ENCODE measurements at places on chromosomes 2 and 18.

DNA sequence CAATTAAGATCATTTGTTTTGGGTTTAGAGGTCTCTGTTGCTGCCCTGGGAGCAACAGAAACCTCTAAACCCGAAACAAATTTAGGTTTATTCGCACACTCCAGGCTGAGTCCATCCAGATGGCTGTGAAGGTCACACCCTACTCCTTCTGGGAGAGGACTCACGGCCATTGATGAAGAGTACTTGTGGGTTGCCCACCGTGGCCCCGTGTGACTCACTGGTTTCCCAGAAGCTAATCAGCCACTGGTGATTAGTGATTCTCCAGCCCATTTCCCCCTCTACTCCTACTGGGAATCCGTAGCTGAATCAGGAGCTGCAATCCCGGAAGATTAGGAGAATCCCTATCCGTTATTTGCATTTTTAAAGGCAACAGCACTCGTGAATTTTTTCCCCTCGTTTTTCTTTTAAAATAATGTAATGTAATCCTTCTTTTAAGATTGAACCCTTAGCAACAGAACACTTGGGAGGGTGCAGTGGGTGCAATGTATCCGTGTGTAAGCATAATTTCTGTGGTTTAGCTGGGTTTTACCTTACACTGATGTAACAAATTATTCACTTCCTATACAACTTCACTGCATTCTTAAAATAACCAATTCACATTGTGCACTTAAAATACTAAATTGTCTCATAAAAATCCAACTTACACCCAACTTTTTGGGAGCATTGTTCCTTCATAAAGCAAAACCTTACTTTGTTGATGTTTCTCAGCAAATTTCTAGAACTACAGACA is 27.5 kb upstream of the EPAS1 start:
- DNase-seq: peak; percentile 69

GRCh38 chr2:85635011-85635410 is 19.0 kb downstream of the USP39 start:
- DNase-seq: no peak

DNA sequence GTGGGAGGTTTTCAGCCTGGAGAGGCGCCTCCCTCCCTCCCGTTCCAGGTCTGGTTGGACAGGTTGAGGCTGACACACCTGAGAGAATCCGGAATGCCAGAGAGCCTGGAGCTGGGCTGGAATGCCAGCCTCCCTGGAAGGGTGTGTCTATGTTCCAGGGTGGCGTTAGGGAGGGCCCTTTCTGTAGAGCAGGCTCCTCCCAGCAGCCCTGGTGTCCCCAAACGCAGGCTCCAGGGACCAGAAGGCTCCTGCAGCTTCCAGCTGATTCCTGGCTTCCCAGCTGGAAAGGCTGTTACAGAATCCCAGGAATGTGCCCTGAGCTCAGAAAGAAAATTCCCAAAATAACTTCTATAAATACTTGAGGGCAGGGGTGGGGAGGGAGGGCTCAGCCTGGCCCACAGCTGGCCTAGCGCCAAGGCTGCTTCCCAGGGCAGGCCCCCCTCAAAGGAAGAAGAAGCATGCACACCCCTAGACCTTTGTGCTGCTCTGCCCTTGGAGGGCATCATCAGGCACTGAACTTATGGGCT is 85.4 kb downstream of the STPG4 start:
- no peak for DNase-seq

DNA sequence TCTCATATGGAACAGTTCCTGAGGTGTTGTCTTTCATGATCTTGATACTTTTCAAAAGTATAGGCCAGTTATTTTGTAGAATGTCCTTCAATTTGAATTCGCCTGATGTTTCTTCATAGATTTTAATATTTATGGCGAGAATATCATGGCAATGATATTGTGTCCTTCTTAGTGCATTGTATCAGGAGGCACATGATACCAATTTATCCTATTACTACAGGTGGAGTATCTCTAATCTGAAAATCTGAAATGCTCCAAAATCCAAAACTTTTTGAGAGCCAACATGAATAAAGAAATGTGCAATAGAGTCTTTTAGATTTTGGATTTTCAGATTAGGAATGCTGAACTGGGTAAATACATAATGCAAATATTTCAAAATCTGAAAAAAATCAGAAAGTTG is 216.6 kb upstream of the LYPD1 start:
- no peak for DNase-seq

GRCh38 chr2:58447586-58447985 is 206.5 kb upstream of the FANCL start:
- no peak for DNase-seq

GRCh38 chr2:71611247-71611646 is 157.9 kb downstream of the DYSF start:
- no peak for DNase-seq

DNA sequence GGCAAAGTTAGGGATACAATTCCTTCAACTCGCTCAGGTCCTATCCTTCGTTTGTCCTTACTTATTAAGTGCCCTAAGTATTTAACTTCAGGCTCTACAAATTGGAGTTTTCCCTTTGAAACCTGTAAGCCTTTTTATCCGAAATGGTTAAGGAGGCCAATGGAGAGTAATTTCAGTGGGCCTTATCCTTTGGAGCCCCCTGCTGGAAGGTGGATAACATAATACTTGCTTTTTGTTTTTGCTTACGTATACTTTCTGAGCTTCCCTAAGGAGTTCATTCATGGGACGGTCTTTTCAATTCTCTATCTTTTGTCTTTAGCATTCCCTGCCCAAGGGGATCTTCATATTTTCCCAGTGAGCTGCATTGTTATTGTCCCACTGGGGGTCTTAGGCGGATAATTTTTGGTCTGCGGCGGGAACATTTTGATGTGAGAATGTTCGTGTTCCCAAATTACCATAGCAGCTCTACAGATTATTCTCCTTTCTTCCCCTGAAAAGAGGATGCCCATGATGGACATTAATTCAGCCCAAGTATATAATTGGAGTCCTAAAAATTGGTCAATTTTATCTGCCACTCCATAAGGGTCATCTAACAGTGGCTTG is 34.4 kb upstream of the TRAPPC8 start:
- DNase-seq: peak; percentile 72

- DNase-seq: peak; percentile 42
Measured at GRCh38 chr2:29013057-29013780, 32.1 kb downstream of the TOGARAM2 start.

DNA sequence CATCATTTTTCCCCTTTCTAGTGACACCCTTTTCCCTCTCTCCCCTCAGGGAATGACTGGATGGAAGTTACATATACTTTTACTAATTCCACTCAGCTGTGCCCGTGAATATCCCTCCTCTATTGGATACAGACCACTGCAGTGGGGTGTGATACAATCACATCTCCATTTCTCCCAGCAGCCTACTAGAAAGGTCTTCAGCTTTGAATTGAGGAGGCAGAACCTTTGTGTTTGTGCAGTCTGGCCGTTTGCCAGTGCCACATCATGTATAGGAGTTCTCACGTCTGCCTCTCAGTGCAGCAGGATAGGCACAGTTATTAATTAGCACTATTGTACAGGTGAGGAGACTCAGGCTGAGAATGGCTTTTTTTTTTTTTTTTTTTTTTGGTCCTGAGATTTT is 16.4 kb downstream of the TNFRSF11A start:
- DNase-seq: no peak

DNA sequence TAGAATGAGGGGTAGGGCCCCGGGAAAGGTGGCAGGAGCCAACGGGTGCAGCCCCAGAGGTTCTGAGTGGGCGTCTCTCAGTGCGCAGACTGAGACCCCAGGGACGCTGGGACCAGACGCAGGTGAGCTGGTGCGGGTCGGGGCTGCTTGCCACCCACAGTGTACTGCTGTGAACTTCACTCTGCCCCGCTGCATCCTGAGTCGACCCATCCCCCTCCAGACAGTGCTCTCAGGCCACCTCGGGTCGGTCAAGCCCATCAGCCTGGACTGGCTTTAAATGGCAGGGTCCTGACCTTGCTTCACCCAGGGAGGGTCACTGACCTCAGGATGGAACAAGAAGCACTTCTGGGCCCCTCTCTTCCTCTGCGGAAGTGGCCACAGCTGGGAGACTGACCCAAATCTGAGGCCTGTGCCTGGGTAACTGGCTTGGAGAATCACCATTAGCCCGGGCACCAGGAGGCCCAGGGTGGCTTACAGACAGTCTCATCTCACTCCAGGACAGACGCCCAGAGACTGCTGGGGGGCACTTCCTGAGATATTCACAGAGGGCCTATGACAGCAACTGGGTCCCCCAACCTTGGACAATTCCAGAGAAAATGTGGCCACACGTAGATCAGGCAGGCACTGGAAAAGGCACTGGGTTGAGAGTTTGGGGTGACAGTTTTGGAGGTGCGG is 23.7 kb upstream of the BOK start:
- no peak for DNase-seq

DNA sequence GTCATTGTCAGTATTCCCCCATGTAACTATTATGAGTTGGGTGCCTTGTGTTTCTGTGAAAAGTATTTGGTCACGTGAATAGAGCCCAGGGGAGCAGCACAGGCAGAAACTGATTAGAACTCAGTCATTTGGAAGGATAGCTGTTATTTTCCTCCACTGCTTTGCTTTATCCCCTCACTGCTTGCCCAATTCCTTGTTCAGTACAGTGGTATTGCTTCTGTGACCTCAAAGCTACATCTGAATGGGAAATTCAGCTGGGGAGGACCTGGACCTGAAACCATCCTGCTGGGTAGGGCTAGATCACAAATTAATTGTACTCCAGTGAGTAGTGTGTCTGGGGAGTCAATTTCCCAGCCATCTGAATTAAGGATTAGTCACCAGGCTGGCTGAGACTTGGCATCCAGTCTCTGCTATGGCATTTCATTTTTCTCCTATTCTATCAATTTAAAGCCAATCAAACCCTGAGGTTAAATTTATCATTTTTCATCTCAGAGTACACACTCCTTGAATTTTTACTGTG is 1231.6 kb upstream of the GYPC start:
- DNase-seq: no peak

GRCh38 chr2:138087751-138088593 is 123.7 kb downstream of the HNMT start:
- DNase-seq: no peak

- peak; percentile 32 for DNase-seq
Measured at GRCh38 chr2:173307293-173307692, 47.4 kb upstream of the CDCA7 start.

GRCh38 chr2:191854382-191855372 is 7.8 kb upstream of the CAVIN2 start:
- peak; percentile 79 for DNase-seq

- DNase-seq: peak; percentile 79
Measured at GRCh38 chr2:172307800-172308199, 119.6 kb upstream of the ITGA6 start.

- no peak for DNase-seq
Measured at GRCh38 chr2:222318712-222319585, 20.2 kb upstream of the PAX3 start.

DNA sequence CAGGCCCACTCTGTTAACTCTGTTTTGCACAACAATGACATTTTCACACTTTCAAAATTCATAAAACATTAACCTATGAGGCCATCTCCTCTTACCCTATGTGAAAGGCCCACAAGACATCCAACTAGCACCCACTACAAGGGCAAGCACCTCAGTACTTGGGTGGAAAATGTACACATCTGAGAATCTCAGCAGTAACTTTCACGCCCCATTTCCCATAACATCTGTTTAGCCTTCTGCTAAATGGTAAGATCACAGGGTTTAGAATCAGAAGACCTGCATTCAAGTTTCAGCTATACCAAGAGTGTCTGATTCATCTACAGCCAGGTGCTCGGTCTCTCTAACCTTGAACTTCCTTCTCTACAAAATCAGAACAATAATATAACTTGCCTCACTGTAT is 89.2 kb downstream of the SP100 start:
- DNase-seq: no peak

DNA sequence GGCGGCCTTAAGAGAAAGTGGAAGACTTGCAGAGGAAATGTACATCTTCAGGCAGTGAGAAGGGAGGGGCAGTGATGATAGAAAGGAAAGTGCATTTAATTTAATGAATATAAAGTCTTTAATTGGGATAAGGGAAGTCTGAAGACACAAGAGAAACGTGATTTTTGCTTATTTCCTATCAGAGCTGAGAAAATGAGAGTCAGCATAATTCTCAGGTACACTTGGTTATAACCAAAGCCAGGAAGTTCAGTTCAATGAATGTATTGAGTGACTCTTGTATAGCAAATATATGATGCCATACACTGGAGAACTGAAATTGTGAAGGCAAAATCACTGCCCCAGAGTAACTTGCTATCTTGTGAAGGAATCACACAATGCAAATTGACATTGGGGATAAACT is 256.3 kb downstream of the LRRTM1 start:
- no peak for DNase-seq

GRCh38 chr2:129870685-129871241 is 108.7 kb upstream of the RAB6C start:
- DNase-seq: no peak

DNA sequence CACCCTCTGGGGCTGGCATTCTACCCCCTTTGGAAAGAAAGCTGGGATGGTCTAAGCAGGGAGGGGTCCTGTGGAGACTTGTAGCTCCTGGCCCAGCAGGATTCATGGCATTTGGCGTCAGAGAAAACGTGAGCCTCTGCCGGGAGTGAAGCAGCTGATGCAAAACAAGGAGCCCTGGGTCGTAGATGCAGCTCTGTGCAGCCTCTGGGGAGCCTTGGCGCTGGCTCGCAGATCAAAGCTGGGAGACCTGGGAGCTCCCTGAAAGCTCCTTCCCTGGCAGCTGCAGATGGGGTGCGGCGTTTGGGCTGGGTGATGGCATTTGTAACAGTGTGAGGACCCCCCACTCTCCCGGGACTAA is 148.3 kb downstream of the KLHL29 start:
- DNase-seq: no peak

DNA sequence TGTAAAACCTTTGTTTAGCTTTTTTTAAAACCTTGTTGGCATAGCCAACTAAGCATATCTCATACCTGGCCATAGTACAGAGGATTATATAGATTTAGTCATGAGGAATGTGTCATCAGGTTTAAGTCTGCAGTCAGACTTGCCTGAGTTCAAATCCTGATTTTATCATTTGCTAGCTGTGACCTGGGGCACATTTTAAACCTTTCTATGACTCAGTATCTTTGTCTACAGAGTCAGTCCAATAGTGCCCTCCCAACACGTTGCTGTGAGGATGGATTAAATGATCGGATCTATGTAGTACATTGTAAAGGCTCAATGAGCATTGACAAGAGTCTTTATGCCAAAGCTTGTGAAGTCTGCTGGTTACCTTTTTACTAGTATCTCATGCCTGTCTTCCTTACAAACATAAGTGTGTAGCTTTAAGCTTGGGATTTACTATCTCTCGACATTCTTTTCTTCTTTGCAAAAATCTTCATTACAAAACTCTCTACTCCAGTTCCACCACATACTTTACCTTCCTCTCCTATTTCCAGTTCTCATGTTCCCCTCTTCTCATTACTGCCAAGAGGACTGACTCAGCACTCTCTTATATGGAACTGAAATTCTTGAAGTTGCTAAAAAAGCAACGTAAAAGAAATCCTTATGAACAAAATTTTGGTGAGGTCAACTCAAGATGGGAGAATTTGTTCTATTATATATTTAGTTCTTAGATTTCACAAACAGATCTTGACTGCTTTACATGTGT is 68.1 kb upstream of the RBMS1 start:
- peak; percentile 74 for DNase-seq

- no peak for DNase-seq
Measured at GRCh38 chr2:20838016-20838415, 15.1 kb upstream of the LDAH start.

Data from cardiac fibroblast (primary cell).